Fibroblast of skin of left biceps (primary cell): ENCODE measurements at places on chromosomes 2 and 18.

- DNase-seq = no peak
Measured at GRCh38 chr18:51516478-51517038, 319.1 kb upstream of the MEX3C start.

DNA sequence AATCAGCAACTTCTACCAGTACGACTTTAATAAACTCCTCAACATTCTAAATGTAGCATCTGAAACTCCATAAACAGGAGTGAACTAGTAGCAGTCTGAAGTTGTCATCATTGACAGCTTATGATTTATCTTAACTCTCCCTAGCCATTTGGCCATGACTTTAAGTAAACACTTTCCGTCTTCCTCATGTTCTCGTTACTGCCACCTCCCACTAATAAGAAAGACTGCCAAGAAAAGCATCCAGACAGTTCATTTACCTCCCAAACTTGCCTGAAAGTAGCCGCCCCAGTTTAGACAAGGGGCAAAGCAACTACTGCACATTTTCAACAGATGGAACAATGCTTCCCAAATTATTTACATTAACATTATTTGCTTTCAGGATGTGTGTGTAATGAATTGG, 287.5 kb downstream of the OSR1 start:
- no peak for DNase-seq

DNA sequence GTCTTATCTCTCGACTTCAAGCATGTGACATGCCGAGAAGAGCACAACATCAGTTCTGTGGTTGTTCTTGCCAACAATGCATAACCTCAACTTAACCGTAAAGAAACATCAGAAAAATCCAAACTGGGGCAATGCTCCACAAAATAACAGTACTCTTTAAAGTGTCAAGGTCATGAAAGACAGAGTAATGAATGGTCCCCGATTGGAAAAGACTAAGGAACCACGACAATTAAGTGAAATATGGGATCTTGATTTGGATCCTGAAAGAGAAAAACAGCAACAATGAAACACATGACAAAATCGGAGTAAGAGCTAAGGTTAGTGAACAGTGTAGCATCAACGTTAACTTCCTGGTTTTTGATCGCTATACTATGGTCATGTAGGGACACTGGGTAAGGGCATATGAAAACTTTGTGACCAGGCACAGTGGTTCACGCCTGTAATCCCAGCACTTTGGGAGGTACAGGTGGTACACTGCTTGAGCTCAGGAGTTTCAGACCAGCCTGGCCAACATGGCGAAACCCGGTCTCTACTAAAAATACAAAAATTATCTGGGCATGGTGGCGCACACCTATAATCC, 55.2 kb downstream of the UNC50 start:
- DNase-seq = no peak

DNA sequence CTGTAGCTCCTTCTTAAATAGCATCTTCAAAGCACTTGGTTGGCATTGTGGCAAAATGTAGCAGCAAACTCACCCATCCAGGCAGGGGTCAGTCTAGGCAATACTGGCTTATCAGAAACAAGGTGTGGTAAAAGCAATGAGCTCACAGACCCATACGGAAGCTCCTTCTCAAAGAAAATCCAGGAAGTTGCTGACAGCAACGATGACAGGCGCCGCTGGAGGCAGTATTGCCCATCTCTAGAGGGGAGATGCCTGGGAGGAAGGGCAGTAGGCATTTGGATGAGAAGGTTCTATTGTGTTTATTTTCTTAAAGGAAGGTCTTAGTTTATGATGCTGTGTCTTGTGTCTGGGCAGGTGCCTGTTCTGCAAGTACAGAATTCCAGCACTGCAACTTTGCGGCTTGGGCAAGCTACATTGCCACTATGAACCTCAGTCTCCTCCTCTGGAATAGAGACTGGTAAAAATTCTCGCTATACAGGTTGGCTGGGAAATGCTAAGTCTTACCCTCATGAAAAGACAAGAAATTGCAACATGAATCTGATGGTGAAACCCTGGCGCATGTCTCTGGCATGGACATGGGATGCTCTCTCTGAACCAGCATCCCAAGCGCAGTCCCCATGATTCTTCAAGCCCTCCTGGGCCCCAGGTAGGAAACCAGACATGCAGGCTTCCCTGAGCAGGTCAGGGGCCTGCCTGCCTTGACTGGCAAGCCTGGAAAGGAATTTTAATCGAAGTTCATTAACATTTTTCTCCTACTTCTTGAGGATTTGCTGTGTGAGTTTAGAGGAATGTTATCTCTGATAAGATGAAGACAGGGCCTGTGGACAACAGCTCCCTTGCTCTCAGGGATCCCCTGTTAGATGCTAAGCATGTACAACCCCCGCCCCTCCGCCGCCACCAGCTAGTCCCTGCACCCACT, 156.0 kb downstream of the TFCP2L1 start:
- DNase-seq = no peak

- no peak for DNase-seq
Measured at GRCh38 chr2:25306777-25307368, 34.9 kb downstream of the DNMT3A start.

DNA sequence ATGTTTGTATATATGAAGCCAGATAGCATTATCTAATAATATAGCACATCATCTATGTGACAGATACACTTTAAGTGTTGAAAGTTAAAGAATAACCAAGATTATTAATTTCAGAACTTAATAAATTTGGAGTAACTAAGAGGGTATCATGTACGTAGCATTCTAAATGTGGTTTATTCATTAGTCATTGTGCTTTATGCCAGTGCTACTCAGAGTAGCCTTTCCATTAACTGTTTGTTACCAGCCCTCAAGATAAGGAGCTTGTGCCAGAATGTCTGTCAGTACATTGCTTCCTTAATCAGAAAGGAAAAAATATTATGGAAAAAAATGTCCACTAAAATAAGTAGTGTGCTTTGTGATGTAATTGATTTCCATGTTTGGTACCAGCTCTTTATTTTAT, 94.9 kb upstream of the TWSG1 start:
- no peak for DNase-seq

GRCh38 chr2:20623741-20624155, 27.1 kb downstream of the HS1BP3 start:
- DNase-seq = no peak

- no peak for DNase-seq
Measured at GRCh38 chr2:25105336-25106085, 62.9 kb downstream of the POMC start.

DNA sequence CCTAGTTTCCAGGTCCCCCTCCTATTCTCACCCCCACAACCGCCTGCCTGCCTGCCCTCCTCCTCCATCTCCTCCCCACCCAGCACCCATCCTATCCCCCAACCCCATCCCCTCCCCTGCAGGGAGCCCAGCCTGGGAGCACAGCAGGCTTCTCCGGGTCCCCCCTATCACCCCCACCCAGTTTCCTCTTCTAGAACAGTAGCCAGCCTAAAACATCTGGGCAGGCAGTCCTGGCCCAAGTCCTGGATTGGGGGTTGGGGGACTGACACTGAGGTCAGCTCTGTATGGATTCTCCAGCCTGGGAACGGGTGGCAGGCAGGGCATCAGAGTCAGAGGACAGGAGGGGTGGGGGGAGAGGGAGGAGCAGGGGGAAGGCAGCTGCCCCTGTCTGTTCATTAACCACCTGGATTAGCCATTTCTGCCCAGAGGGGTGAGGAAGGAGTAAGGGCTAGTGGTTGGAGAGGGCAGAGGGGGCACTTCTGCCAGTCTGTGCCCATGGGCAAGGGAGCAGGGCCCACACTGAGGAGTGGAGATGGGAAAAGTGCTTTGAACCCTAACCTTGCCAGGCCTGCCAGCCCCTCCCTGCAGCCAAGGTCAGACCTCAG, 60.0 kb downstream of the TNS1 start:
- DNase-seq = no peak

DNA sequence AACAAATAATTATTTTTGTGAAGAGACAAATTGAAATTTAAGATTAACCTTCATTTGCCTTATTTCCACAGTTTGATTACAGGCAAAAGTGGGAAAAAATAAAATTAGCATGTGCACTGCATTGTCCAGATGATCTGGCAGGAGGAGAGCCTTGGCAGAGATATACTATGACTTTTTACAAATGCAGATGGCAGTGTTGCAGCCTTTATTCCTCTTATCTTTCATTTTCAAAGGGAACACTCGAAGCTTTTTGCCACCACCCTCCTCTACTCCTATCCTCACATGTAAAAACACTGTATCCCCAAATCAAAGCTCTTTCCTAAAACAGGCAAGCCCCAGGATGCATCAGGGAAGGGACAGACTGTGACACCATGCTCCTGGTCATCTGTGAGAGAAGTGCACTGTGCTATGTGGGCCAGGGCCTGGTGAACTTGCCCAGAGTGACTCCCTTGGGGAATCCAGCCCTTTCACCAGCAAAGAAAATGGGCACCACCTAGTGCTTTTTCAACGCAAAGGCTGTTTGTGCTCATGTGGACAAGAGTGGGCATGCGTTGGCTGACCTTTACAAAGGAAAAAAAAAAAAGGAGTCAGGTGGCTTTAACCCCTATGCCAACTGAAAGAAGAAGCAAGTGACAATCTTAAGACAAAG, 74.7 kb upstream of the ETAA1 start:
- DNase-seq = no peak

GRCh38 chr2:70668432-70668831, 99.6 kb downstream of the ADD2 start:
- no peak for DNase-seq

DNA sequence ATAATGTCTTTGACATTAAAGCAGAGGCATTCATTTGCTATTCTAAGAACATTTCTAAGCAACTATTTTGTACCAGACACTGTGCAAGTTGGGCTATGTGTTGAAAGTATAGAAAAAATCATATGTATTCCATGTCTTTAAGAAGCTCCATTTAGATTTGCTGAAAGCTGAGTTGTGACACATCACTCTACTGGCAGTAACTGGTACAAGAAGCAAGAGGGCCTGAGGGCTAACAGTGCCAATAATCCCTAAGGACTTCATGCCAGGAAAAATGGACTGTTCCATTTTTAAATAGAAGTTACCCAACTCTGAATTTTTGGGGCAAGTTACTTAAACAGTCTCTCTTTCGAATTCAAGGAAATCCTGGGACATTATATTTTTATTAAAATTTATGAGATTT, 178.7 kb downstream of the SRBD1 start:
- DNase-seq = no peak

- DNase-seq = no peak
Measured at GRCh38 chr18:35417223-35417622, 40.1 kb upstream of the ZNF396 start.

DNA sequence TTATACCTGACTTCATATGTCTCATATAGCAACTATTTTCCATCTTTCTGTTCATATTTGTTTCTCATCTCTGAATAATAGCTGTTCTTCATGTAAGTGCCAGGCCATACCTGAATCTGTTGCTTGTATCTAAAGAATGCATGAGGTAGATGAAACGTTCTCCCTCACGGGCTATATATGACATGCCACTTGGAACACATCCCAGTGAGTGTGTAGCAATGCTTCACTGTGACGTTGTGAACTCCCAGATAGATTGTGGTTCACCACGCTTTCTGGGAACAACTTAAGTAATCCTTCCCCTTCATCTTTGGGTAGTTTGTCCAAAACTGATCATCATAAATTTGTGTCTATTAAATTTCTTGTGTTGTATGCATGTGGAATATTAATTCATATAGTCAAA, 60.1 kb downstream of the RDH14 start:
- DNase-seq = peak; percentile 76

GRCh38 chr2:3704692-3705091, 1.3 kb downstream of the DCDC2C start:
- DNase-seq = no peak

DNA sequence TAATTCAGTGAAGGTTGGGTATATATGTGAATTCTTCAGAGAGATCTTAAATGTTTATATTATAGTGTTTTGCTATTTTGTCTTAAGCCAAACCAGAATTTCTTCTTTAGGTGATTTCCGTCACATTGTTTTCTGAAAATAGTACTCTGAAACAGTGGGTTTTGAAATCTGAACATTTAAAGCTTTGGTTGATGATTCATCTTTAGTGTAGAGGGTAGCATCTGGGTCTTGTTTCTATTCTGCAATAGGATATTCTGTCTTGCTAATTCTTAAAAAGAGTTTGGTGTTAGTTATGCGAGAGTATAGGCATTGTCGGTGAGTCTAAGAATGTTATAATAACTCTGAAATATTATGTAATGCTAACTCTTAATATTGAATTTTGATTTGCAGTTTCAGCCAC, 69.6 kb upstream of the FAM237A start:
- no peak for DNase-seq
